ENCODE measurements at places on chromosomes 2 and 18.

DNA sequence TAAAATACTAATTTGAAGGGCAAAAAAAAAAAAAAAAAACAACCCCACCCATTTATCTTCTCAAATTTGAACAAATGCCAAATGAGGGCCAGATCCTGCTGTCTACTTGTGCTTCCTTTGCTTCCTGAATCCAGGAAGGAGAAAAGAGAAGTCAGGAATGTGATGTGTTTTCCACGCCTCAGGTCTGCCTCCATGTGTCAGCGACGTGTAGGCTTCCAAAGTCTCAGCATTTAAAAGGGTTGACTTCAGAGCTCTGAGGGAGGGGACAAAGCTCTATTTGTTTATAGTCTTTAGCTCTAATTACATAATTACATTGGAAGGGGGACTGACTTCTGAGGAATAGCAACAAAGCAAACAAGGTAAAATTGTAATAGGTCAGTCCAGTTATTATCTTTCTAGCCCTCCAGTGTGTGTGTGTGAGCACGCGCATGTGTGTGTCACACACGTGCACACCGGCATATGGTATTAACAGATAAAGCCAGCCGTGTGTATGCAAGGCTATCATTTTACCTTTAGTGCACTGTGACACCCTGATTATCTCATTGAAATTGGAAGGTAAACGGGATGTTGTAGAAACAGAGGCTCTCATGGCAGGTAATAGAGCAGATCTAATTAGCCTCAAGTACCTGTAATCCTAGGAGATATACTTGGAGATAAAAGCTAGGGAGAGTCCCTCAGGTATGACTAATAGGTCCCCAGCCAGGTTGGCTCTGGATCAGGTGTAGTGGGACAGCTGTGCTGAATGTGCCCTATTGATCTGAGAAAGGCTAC lies 911.4 kb upstream of the ZEB2 start:
- no peak for DNase-seq

- no peak for DNase-seq
Observed at GRCh38 chr18:56374007-56374655, 264.3 kb downstream of the TXNL1 start.

- no peak for DNase-seq
Observed at GRCh38 chr2:169009865-169010579, 21.1 kb downstream of the ABCB11 start.

GRCh38 chr18:10207682-10208345 lies 246.6 kb upstream of the APCDD1 start:
- DNase-seq = no peak

GRCh38 chr2:129334128-129334527 lies 645.3 kb upstream of the RAB6C start:
- no peak for DNase-seq

GRCh38 chr2:179336782-179337534 lies 72.3 kb upstream of the SESTD1 start:
- DNase-seq = peak; percentile 4

DNA sequence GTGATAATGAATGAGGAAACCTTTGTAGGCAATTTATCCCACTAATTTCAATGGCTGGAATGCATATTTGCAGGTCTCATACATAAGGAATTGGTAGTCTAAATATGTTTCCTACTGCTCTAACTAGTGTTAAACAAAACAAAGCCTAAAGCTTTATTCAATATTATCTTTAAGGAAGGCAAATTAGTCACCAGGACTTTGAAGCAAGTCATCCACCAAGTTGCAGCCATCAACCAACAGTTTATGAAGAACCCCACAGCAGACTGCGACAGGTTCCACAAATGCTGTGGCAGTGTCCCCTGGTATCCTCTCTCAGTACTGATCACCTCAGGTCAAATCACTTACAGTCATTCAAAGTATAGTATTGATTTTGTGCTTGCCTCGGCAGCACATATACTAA lies 181.5 kb upstream of the ZFP36L2 start:
- DNase-seq = no peak

DNA sequence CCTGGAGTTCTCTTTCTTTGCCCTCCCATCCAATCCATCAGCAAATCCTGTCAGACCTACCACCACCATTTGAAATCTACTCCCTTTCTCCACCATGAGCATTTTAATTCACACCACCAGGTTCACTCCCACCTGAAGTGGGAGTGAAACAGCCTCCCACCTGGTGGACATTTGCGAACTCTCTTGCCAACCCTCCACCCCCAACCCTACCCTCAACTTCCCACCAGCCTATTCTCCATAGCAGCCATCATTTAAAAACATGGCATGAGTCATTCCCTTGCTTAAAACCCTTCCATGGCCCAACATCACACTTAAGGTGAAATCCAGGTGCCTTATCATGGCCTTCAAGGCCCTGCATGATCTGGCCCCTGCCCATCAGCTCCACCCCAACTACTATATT lies 3.5 kb downstream of the RTKN start:
- no peak for DNase-seq

- DNase-seq = no peak
Observed at GRCh38 chr18:14746897-14747296, 1.1 kb upstream of the ANKRD30B start.

GRCh38 chr2:231489990-231490389 lies 25.7 kb upstream of the NCL start:
- DNase-seq = no peak

DNA sequence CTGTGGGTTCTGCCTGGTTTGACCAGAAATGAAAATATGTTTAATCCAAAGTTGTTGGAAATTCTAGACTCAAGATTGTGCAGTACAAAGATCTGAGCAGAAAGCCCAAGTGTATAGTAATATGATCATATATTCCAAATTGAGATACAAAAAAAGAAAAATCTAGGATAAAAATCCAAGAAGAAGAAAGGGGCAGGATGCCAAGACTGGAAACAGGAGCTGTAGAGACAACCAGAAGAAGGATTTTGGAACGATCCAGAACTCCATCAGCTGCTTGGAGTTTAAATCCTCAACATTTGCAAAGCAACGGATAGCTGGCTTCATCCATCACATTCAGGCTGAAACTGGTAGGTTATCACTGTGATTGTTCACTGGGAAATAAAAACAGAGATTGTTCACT lies 333.6 kb upstream of the UBE2E3 start:
- DNase-seq = no peak

DNA sequence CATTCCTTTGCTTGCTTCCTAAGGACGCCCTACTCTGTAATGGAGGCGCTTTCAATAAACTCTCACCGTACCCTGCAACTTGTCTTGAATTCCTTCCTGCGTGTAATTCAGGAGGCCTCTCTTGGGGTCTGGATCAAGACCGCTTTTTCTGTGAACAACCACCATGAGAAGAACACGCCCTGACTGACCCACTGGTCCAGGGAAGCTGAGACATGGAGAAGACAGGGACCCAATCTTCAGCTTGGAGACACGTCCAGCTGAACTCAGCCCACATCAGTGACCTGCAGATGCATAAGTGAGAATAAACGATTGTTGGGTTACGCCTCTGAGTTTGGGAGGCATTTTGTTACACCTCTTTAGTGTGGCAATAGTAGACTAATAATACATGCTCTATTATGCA lies 7.8 kb upstream of the NARS1 start:
- no peak for DNase-seq

DNA sequence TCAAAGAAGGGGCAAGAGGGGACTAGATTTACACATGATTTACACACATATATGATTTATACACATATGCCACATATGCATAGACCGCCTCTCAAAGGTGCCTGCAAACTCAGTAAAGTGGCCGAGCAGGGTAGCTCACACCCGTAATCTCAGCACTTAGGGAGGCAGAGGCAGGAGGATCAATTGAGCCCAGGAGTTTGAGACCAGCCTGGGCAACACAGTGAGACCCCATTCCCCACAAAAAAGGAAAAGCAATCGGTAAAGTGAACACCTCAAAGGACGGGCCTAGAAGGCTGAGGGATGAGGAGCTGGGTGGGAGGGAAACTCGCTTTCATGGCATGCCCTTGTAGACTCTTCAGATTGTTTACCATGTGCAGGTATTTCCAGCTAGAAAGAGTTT lies 5.1 kb downstream of the ANKRD39 start:
- no peak for DNase-seq

GRCh38 chr2:37569986-37570679 lies 101.3 kb downstream of the CDC42EP3 start:
- DNase-seq = no peak

- DNase-seq = no peak
Observed at GRCh38 chr18:36328916-36329315, 31.4 kb downstream of the FHOD3 start.

DNA sequence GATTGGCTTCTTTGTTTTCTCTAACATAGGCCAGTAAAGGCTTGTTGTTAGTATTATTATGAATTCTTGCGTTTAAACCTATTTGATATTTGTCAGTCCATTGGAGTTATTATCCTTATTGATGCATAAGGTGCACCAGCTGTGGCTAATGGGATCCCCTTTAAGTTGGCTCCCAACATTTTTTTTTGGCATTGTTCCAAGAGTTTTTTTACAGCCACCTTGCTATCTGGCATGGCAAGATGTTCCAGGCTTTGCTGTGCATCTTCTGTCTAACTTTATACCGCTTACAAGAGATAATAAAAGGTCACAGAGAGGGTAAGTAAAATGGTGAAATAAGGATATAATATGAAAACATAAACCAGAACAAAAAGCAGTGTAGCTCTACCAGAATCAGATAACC lies 157.5 kb upstream of the TACR1 start:
- no peak for DNase-seq

- no peak for DNase-seq
Observed at GRCh38 chr2:238899386-238899785, 51.5 kb downstream of the TWIST2 start.

Data from HTR-8/SVneo (cell line).